Kidney (tissue), 22 donors: ENCODE measurements at places on chromosomes 12 and 14.

DNA sequence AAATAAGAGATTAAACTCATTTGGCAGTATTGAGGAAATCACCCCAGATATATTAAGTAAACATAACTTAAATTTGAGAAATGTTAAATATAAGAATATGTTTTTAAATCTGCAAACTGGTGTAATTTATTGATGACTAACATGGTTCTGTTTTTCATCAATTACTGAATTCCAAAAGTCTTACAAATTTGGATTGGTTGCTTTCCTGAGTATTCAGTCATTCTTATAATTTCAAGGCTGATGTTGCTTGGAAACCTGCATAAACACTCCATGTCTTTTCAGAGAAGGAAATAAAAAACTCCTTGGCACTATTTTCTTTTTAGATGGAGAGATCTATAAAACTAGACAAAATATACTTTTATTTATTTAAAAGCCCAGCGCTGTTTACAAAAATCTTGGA, 71.7 kb downstream of the NOVA1 start:
- DNase-seq = peak; percentile 22

- DNase-seq = no peak
Observed at GRCh38 chr12:29940811-29941210, 157.1 kb upstream of the TMTC1 start.

GRCh38 chr14:103684471-103684870, 30.8 kb downstream of the XRCC3 start:
- DNase-seq = no peak

DNA sequence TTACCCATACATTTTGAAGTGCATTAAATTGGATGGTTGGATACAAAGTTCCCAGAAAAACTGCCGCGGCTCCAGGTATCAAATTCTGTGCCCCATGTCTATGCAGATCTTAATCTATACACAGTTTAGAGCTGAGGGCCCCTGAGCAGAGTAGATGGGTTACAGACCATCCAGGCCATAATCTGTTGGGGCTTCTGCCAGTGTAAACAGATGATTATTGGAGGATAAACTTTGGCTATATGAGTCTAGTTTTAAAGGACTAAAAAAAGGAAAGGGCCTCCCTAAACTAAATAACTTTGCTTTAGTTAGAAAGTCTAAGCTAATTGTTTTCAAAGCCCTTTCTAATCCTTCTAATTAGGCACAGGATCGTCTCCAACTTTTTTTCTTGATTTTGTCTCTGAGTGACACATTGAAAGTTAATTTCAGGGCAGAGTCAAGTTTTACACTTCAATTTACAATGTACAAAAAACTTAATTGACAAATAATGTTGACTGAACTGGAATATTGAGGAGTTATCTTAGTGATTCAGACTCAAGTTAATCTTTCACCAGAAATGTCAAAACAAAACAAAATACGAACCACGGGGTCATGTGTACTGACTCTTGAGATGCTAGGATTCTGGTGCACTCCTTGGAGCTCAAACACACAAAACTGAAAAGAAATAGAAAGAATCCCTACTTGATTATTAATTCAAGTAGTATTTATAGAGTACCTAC, 133.9 kb upstream of the SCAF11 start:
- DNase-seq = no peak

DNA sequence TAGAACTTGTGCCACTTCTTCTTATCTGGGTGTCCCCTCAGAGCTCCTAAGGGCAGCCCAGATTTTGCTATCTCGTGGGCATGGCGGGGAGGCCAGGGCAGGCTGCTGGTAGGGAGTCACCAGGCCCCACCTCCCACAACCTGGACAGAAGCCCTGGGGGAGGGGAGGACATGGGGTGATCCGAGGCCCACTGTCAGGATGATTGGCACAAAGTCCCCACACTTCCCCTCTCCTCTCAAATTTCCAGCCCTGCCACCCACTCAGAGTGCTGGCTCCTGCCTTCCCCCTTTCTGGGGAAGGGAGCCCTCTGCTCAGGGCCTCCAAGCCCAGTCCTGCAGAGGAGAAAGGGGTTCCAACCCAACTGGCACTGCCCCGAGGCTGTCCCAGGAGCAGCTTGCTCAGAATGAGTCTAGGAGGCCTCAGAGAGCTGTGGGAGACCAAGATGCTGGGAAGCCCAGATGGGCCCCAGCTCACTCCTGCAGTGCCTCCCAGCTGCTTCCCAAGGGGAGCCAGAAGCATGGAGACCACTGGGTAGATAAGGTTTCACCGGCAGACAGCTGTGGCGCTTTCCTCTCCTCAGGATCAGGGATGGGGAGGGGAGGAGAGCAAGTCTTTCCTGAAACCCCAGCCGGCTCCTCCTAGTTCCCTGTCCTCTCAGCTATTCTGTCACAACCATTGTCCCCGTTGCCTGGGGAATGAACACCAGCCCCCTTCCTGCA, 82.8 kb downstream of the B4GALNT3 start:
- DNase-seq = peak; percentile 83

GRCh38 chr12:62898526-62898925, 36.4 kb downstream of the PPM1H start:
- DNase-seq = no peak

DNA sequence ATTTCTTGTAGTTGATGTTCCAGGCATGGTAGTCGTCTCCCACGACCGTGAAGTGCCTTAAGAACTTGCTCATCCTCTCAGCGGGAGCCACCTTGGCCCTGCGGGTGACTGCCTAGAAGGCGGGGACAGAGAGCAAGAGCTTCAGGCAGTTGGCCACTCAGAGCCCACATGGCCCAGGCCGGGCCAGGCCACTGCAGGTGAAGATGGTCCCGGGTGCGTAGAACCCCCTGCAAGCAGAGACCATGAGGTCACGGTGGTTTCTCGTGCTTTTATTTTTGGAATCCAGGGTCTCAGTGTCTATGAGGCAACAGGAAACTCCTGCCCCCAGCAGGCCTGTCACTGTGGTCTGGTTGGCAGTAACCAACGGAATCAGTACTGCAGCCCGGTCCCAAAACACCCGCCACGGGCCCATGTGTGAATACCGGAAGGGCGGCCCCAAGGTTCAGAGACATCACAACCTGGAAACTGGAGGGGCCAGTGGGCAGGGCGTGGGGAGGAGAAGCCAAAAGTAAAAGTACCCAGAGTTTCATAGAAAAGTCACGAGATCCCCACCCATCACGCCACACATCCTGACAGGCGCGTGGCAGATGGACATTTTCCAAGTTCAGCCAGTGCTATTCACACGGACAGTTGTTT, 27.5 kb downstream of the HVCN1 start:
- peak; percentile 76 for DNase-seq

GRCh38 chr12:2503762-2504161, 291.0 kb upstream of the FKBP4 start:
- DNase-seq = no peak
